Fibroblast of the aortic adventitia (primary cell): ENCODE measurements at places on chromosomes 4 and X. TPM values are rescaled to one million over a fixed set of nuclear protein-coding genes. Genes with fewer than 3 reads are reported as not detected.

DNA sequence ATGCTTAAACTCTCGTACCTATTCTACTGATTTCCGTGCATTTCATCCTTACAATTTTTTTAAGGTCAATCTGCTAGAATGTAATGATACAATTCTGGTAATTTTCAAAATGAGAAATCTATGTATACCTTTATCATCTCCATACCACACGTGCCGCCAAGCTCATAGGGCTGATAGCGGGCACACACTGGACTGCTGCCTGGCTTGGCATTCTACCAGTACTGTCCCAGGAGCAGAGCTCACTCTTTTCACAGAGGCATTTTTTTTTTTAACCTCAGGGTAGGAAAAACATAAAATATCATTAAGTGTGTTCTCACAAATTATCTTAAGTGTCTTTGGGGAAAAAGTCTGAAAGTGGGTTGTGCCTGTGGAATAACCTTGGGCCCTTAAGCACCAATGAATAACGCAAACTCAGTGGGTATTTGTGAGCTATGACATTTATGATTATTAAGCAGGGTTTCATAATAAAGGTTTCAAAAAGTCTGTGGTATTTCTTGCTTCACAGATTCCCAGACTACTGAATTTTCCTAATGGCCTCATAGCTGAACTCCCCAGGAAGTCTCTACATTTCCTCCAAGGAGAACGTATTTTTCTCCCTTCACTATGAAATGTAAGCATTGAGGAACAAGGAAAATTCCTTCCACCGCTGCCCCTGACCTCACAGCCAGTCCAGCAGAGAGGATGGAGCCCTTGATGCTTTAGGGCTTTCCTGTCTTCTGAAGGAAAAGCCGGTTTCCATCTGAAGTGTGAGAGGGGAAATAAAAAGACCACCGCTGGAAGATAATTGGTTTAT lies 125.2 kb downstream of the ELOVL6 start:
- DNase-seq, result no peak

DNA sequence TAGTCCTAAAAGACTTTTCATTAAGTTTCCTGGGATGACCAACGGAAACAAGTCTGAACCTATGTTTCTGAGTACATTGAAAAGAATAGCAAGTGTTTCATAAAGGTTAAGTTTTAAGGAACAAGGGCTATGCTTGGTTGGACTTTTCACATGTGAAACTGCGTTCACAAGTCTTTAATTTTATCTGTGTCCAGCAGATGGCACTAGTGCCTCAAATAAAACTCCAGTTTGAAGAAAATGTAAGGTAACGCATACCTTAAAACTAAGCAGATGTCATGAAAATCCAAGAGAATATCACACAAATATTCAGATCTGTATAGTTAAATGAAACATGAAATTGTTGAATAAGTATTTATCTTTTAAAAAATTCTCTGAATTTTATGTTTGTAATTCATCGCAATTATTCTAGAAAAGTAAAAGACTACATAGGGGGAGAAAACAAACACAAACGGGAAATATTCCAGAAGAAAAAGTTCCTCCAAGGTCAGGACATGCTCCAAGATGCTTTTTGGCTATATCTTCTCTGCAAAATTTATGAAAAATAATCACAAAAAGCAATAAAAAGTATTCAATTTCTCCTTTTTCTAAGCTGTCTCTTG lies 89.6 kb upstream of the MAD2L1 start:
- DNase-seq, result peak; percentile 91

- no peak for DNase-seq
Observed at GRCh38 chrX:41909068-41909467, 14.3 kb downstream of the CASK start.

DNA sequence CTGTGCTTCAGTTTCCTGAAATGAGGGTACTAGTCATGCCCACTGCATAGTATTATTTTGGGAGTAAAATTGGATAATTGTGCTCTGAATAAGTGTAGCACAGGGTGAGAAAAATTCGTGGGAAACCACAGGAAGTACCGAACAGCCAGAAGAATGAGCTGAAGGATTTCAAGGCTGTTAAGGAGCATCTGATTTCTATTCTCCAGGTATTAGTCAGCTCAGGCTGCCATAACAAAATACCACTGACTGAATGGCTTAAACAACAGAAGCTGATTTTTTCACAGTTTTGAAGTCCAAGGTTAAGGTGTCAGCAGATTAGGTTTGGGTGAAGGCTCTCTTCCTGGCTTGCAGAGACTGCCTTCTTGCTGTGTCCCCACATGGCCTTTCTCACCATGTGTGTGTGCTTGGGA lies 41.9 kb downstream of the WWC2 start:
- DNase-seq, result peak; percentile 71

- no peak for DNase-seq
Observed at GRCh38 chrX:72604705-72605104, 32.1 kb upstream of the HDAC8 start.

DNA sequence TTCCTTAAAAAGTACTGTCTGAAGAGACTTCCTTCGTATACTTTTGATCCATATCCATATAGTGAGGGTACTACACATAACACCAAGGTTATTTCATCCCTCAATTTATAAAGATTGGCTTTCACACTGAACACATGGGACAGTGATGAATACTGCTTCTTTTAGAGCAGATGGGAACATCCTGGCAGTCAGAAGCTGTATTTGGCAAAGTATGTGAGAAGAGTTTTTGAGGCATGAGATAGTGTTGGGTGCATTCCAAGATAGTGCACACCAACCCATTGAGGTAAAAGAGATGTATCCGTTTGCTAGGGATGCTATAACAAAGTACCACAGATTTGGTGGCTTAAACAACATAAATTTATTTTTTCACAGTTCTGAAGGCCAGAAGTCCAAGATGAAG lies 141.1 kb downstream of the MOSPD2 start:
- peak; percentile 0 for DNase-seq

DNA sequence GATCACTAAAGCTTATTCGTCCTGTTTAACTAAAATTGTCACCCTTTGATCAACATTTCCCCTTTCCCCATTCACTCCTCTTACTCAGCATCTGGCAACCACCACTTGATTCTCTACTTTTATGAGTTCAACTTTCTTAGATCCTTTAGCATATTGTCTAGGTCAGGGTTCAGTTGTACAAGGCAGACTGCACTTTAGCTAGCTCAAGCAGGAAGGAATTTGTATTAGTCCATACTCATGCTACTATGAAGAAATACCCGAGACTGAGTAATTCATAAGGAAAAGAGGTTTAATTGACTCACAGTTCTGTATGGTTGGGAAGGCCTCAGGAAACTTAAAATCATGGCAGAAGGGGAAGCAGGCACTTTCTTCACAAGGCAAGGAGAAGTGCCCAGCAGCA lies 44.3 kb downstream of the TASL start:
- no peak for DNase-seq

DNA sequence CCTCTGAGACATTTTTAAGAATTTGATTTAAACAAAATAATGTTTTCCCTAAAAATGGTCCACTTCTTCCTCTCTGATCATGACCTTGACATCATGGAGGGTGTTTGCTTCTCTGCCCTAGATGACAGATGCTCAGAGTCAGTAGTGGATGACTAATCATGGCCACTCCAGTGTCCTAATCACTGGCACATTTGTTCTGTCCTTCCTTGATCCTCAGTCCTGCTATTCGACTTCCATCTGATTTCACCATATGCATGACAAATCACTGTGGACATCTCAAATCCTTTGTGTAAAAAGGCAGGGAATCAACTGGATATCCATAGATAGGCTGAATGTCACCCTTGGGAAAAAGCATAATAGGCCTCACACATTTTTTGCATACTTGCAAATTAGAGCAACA lies 9.0 kb downstream of the CRMP1 start:
- no peak for DNase-seq

DNA sequence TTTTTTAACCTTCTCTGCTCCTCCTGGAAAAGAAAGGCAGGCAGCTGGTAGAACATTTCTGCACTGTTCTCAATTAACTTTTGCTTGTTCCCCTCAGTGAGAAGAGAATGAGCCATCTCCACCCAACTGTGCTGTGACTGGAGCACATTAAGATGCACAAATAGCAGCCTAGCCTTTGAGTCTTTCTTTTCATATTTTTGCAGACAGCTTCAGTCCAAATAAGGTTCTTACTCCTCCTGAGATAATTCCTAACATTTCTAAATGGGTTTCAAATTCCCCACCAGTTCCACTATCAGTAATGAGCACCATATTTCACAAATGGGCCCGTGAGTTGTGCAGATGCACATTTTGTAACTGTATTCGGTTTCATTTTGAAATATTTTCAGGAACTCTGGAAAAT lies 118.6 kb downstream of the SPCS3 start:
- no peak for DNase-seq

DNA sequence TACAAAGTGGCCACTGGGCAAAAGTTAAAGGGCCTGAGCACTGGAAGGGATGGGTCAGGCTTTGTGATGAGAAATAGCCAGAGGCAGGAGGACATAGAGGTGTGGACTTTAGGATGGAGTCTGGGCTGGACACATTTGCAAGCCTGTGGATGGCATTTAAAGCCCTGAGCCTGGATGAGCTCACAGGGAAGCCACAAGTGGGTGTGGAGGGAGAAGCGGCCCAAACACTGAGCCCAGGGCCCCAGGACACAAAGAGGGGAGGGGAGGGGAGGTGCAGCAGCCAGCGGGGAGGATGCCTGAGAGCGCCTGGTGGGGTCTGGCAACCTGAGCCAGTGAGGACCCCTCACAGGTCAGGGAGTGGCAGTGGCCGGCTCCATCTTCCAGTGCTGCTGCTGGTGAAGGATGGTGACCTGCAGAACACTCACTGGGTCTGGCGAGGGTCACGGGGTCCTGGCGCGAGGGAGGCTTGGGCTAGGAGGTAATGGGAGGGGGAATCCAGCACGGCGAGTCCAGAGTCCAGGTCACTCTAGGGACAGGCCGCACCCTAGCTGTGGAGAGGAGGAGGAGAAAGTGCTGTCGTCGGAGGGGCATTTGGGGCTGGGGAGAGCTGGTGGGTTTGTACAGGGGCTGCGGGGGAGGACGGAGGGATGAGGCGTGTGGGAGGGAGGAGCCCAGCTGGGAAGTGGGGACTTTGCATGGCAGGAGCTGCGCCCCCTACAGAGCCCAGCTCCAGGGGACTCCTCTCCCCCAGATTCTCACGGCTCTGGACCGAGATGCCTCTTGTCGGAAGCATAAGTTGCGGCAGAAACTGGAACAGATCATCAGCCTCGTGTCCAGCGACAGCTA lies 7.0 kb downstream of the LAGE3 start:
- no peak for DNase-seq

DNA sequence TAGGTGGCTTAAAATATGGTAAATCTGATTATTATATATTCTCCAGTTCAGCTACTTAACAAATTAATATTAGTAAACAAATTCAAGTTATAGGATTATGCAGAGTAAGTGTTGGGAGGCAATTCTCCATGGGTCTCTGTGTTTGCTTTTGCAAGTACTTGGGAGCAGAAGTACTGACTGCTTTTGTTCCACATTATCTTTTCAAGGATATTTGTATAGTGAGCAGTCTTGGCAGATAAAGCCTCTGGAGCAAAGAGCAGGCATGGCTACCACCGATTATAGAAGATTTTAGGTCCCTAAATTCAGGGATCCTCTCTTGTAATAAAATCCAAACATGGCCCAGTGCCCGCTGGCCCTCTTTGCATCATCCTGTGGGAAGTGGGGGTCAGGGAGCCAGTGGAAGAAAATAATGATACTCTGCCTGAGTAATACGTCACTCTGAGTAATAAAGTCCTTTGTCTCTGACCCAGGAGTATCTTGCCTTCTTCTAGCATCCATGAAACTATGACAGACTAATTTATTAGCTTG lies 23.2 kb downstream of the NDNF start:
- DNase-seq, result peak; percentile 71

GRCh38 chr4:4992833-4993232 lies 26.4 kb downstream of the CYTL1 start:
- no peak for DNase-seq

The CT45A2 gene
- not detected in 2 replicates for total RNA-seq

The HEPH gene
- total RNA-seq, result 29.5 and 52.8 TPM in 2 replicates

The RUFY3 gene
- total RNA-seq, result 64.8 and 116 TPM in 2 replicates

The JAKMIP1 gene
- total RNA-seq, result not detected in 2 replicates

The GAGE12E gene
- not detected in 2 replicates for total RNA-seq

The AMOT gene
- 9.1 and 11.0 TPM in 2 replicates for total RNA-seq
